Glutamatergic neuron (in vitro differentiated cells): ENCODE measurements at places on chromosomes 3 and 15.

GRCh38 chr3:190183121-190183520 is 62.4 kb upstream of the P3H2 start:
- no peak for DNase-seq

DNA sequence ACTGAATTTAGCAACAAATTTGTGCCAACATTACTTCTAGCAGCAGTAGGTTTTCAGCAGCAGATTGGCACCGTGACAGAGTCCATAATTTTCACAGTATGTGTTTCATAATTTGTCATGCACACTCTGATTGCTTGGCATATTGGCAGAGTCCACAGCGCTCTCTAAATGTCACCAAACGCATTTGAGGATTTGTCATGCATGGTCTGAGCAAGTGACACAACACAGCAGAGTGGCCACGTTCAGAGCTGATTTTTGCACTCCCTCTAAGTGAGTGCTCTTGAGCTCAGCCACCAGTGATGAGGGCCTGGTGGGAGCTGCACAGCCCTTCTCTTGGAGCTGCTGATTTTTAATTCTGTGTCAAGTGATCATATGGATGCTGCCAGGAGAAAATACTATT is 1270.8 kb downstream of the ROBO1 start:
- no peak for DNase-seq

GRCh38 chr3:151305060-151305774 is 11.4 kb downstream of the GPR87 start:
- DNase-seq, result no peak

DNA sequence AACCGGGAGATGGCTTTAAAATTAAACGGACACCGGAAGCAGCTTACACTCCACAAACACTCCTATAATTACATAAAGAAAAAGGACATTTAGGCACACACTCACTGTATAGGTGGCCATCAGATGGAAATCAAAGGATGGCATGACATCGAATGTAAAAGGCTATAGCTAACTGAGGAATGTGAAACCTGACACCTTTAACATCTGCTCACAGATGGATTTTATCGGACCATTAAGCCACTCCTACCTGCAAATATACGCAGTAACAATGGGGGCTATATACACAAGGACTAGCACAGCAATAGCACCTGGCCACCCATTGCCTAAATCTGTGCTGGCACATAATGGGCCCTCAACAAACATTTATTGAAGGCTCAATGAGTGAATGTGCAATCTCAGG is 14.5 kb upstream of the RBSN start:
- no peak for DNase-seq

GRCh38 chr3:140128217-140128616 is 193.2 kb downstream of the CLSTN2 start:
- DNase-seq, result no peak

DNA sequence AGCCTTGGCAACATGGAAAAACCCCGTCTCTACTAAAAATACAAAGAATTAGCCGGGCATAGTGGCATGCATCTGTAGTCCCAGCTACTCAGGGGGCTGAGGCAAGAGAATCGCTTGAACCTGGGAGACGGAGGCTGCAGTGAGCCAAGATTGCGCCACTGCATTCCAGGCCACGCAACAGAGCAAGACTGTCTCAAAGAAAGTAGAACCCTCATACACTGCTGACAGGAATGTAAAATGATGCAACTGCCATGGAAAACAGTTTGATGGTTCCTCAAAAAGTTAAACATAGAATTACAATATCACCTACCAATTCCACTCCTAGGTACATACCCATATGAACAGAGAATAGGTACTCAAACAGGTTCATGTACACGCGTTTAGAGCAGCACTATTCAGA is 158.9 kb downstream of the TBC1D5 start:
- DNase-seq, result no peak

DNA sequence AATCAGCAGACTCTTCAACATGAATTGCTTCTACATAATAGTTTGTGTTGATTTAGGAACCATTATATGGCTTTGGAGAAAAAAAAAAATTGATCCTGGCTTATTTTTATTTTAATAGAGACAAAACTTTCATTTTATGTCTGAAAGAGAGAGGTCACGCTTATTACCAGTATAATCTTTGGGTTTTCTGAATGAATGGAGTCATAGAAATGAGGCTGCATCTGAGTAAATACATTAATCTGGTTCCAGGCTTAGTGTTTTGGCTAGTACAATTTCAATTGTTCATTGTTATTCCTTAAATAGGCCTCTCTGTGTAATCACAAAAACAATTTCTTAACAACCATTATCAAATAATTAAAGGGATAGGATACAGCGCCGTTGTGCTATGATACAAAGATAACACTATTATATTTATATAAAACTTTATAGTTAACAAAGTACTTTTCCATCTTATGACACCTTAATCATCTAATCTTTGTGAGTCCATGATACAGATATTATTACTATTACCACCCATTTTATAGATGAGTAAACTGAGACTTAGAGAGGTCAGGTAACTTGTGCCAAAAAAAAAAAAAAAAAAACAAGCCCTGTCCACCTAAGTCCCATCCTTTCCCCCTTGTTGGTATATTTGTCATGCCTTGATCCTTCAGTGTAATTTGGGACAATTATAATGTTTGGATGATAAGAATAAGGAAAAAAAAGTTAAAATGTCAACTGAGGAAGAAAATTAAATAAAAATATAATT is 41.8 kb upstream of the GOLM2 start:
- DNase-seq, result no peak

- DNase-seq, result no peak
These were observed 28.5 kb downstream of the TSPAN3 start for GRCh38 chr15:77042245-77042919.

- DNase-seq, result no peak
These were observed 241.5 kb downstream of the IGSF11 start for GRCh38 chr3:118793176-118793575.

DNA sequence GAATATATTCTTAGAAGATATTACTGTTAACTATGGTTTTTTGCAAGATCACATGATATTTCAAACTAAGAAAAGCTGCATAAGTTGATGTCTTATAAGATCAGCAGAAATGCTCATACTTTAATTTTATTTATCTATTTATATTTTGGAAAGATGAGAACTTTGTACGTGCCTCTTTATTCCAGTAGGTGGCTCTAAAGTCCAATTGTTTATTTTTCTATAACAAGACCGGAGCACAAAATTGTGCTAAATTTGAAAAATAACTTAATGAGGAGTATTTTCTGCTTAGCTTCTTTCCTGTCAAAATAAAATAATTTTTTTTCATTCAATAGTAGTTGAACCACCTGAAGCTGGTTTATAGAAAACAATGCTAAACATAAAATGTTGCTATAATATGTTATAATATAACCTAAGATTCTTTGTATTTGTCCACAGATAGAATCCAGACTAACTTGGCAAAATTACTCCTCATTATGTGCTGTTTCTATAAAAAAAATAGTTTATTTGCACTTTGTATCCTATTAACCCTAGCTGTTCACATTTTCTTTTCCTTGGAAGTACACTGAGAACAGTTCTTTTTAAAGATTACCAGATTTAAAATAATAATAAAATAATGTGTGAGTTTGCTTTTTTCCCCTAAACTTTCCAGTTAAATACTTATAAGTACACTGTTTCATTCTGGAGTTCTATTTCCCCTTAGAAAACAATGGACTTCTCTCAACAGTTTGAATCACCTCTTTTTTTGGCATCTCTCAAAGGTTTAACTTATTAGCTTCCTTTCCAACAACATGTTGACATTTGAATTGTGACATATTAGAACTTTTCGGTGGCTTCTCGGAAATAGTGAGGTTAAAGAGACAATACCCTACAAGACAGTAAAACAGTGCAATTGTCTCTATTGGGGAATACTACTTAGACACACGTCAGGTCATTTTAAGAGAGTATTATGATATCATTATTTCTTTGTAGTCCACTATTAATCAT is 530.0 kb downstream of the MECOM start:
- DNase-seq, result no peak

- no peak for DNase-seq
These were observed 41.7 kb downstream of the CHST14 start for GRCh38 chr15:40512440-40512839.

- DNase-seq, result no peak
These were observed 5.2 kb upstream of the MANF start for GRCh38 chr3:51379746-51380455.

GRCh38 chr15:80012060-80012726 is 41.2 kb upstream of the BCL2A1 start:
- DNase-seq, result no peak

- DNase-seq, result no peak
These were observed 664.7 kb downstream of the MECOM start for GRCh38 chr3:168998792-168999191.

- no peak for DNase-seq
These were observed 86.2 kb downstream of the CMSS1 start for GRCh38 chr3:99903869-99904268.

DNA sequence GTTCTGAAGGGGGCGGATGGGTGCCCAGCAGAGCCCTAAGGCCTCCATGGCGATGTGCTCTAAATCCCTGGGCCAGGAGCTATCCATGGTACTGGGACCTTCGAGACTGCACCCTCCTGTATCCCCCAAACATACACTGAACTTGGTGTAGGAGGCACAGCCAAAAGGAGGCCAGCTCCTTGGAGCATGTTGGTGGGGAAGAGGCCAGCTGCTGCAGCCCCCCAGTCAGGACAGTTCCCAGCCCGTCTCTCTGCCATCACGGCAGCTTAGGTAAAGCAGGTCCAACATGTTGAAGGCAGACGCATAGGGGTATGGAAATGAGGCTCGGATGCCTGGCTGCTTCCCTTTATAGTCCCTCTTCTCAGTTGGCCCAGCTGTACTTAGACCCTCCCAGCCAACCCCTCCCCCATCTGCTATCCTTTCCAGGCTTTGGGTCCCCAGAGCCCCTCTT is 1.8 kb downstream of the CAMKV start:
- peak; percentile 83 for DNase-seq

DNA sequence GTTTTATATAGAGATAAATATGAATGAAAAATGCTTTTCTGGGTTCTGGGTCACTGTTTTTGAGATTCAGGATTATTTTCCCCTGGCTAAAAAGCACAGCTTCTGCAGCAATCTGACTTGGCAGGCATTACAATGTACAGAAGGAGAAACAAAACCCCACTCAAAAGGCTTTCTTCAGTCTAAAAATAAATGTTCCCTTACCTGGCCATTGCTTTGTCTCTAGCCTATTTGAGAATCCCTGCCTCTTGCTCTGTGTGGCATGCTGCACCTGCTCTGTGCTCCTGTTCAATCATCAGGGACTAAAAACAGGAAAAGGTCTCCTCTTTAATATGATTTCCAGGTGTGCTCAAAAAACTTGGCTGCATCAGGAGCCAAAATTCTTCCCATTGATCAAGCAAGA is 187.4 kb upstream of the STAC start:
- DNase-seq, result no peak

DNA sequence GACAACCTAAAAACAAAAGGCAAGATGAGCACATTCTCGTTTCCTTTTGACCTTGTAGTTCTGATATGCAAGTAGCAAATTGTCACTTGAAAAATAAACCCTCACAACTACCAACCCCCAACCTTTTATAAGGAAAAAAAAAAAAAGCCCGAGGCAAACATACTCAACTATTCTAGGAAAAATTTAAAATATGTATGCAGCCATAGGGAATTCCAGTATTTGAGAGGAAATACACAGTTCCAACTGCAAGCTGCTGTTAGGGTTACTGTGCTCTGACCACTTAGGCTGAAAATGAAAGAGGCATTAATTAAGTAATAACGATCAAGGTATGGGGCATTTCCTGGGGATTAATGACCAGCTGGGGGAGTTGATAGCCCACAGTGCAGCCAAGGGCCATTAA is 281.9 kb upstream of the DPH6 start:
- no peak for DNase-seq
